ENCODE measurements at places on chromosomes 6 and 20.

DNA sequence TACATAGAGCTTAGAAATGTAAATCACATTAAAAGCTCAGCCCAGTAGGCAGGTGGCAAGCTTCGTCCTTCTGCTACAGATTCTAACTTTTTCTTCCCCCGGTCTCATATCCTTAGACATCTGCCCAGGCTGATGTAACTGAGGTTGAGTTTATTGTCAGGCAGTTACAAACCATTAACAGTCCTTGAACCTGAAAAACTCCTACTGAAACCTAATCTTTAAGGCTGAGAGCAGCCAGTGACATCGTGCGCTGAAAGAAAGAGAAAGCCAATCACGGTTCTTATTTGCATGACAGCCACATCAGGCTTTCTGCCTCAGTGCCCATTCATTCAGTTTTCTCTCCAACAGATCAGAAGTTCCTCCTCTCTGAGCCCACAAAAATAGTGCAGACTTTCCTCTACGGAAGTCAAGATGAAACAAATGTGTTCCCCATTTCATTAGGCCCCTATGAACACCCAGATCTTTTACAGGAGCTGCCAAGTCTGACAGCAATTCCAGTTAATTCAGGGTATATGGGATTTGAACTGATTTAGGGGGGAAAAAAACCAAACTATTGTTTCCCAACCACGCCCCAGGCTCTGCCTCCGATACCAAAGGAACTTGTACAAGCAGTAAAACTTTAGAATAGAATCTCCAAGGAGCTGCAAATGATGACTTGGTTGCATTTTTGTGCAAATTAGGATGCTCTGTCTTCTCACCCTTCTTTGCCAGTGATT lies at the start of gene NHSL1:
NHSL1 (minus strand) TSS at position 192 of the 716 bp plus-strand sequence. CDS start 204 bp downstream, outside the sequence.
- H3K4me3 ChIP-seq: no peak within 1 kb of the TSS
- no peak within 1 kb of the TSS for H3K27ac ChIP-seq
- DNase-seq: no peak

GRCh38 chr6:6748001-6748400 lies 159.5 kb downstream of the LY86 start:
- no peaks in the 10 kb centered on the region for H3K36me3 ChIP-seq
- H3K27ac ChIP-seq: no peak overlapping the region
- DNase-seq: no peak

DNA sequence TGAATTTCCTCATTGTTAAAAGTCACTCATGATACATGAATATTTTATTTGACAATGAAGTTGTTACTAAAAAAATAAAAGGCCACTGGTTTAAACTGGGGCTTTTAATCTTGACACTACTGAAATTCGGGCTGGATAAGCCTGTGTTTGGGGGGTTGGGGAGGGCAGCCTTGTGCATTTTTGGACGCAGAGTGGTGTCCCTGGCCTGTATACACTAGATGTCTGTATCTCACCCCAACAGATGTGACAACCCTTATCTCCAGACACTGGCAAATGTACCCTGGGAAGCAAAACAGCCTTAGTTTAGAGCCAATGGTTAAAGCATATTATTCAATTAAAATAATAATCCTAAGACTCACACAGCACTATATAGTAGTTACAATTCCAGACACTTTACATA lies 24.8 kb downstream of the MAN1A1 start:
- H3K4me1 ChIP-seq: peaks cover 19% of the 10 kb centered on the region
- H3K27ac ChIP-seq: no peak overlapping the region

- no peaks in the 10 kb centered on the region for H3K36me3 ChIP-seq
- H3K4me3 ChIP-seq: no peak overlapping the region
- H3K27ac ChIP-seq: no peak overlapping the region
- peaks cover 12% of the 10 kb centered on the region for H3K27me3 ChIP-seq
- no peak for DNase-seq
These were observed 9.7 kb downstream of the RPS6KA2 start for GRCh38 chr6:166617359-166617758.

DNA sequence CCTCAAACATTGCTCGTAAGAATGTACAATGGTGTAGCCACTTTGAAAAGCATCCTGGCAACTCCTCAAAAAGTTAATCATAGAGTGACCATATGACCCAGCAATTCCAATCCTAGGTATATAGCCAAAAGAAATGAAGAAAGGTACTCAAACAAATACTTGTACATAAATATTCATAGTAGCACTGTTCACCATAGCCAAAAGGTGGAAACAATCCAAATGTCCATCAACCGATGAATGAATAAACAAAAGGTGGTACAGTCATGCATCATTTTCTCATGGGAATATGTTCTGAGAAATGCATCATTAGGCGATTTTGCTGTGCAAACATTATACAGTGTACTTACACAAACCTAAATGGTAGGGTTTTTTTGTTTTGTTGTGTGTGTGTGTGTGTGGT lies 74.4 kb upstream of the TBC1D7 start:
- no peak overlapping the region for H3K4me3 ChIP-seq
- H3K36me3 ChIP-seq: no peaks in the 10 kb centered on the region
- DNase-seq: no peak

DNA sequence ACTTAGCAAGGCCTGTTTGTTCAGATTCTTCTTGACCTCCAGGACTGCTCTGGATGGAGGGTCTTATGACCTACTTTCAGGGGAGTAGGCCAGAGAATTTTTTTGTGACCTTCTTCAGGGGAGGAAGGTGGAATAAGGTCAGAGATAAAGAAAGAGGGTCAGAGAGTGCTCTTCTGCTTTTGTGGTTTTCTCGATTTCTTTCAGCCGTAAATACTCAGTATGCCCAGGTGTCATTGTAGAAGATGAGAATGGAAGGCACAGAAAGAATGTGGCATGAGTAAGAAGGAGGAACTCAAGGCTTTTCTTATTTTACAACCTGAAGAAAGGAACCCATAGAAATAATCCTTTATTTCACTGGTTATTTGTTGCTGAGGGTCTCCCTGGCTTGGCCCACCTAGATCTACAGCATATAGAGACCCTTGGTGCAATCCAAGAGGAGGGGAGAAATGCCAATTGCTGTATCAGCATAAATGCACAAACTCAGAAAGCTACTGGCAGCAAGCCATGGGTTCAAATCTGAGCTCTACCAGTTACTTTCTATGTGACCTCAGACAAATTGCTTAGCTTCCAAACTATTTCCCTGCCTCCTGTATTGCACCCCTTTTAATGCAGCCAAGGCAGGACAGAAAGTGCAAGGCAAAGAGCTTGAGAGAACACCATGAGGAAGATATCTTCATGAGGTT lies 68.0 kb downstream of the OLIG3 start:
- H3K27ac ChIP-seq: no peak overlapping the region
- H3K36me3 ChIP-seq: no peaks in the 10 kb centered on the region
- peaks cover 28% of the 10 kb centered on the region for H3K4me1 ChIP-seq
- H3K4me3 ChIP-seq: no peak overlapping the region
- DNase-seq: no peak
- H3K27me3 ChIP-seq: peaks cover 12% of the 10 kb centered on the region

- H3K27me3 ChIP-seq: peaks cover 22% of the 10 kb centered on the region
- H3K27ac ChIP-seq: peak overlapping the region; percentile 29
- H3K4me1 ChIP-seq: peaks cover 41% of the 10 kb centered on the region
- H3K4me3 ChIP-seq: peak overlapping the region; percentile 47
These were observed 3.8 kb downstream of the SOX12 start for GRCh38 chr20:328975-329695.

DNA sequence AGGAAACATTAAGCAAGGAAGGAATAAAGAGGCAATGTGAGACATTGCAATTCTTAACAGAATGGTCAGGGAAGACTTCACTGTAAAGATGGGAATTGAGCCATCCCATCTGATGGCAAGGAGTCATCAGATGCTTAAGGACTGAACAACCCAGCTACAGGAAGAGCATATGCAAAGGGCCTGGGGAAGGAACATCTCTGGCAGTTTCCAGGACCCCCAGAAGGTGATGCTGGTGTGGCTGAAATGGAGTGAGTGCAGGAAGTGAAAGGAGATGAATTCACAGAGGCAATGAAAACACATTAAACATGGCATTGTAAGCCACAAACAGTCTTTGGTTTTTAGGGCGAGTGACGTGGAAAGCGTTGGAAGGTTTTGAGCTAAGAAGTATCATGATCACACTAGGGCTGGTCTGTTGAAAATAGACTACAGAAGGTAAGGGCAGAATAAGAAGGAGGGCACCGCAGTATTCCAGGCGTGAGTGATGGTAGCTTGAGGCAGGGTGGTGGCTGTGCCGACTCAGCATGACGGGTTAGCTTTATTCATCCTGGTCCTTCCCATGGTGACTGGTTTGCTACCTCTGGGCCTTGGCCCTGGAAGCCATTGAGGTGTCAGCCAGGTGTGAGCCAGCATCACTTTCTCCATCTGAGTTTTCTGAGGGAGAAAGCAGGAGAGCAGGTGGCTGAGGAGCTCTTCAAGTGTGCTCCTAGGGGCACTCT lies 6.8 kb downstream of the BTN2A1 start:
- peaks cover 47% of the 10 kb centered on the region for H3K4me1 ChIP-seq
- DNase-seq: no peak
- no peak overlapping the region for H3K4me3 ChIP-seq
